Hypothalamus (tissue), 51 donors: ENCODE measurements at places on chromosomes 6 and 20.

DNA sequence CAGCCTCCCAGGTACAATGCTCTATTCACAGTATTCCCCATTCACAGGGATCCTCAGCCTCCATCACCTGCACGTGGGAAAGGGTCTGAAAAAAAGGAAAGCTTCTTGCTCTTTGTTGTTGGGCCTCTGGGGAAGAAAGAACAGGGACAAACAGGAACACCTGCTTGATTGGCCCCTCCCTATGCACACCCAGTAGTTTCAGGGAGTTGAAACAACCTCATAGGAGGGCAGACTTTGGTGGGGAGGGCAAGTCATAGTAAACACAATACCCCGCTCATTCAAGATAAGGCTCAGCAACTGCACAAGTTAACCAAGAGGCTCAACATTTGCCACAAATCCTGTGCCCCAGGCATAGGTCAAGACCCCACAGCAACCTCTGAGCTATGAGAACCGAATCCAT is 1.7 kb downstream of the GHRH start:
- DNase-seq, result no peak

- peak; percentile 12 for DNase-seq
Measured at GRCh38 chr6:151475653-151476523, 17.9 kb upstream of the CCDC170 start.

DNA sequence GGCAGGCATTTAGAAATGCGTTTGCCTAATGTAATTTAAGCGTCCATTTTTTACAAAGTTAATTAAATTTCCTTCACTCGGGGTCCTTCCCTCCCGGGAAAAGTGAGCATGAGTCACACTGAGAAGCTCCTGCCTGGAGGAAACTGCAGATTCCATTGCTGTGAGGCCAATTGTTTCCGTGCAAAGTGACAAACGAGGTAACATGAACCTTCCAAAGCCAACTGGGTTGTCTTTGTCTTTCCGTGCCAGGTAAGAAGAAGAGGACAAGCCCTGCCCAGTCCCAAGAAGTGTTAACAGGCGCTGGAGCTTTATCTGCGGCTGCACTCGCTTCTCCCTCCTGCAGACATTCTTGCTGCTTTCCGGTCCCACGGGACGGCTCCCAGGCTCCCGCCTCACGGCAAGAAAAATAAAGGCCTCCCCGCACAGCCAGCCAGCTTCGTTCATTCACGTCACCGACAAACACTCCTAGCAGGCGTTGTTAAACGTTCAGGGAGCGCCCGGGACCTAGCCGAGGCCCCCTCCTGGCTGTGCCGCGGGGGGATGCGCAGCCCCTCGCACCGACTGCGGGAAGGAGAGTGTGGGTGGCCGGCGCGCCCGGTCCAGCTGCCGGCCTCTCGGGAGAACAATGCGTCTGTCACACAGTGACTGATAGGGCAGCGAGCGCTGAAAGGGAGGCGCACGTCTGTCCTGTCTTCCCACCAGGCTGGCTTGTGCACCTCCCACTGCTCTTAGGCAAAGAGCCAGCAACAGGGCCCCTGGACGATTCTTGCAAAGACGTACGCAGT is 61.5 kb upstream of the HDDC2 start:
- peak; percentile 40 for DNase-seq

DNA sequence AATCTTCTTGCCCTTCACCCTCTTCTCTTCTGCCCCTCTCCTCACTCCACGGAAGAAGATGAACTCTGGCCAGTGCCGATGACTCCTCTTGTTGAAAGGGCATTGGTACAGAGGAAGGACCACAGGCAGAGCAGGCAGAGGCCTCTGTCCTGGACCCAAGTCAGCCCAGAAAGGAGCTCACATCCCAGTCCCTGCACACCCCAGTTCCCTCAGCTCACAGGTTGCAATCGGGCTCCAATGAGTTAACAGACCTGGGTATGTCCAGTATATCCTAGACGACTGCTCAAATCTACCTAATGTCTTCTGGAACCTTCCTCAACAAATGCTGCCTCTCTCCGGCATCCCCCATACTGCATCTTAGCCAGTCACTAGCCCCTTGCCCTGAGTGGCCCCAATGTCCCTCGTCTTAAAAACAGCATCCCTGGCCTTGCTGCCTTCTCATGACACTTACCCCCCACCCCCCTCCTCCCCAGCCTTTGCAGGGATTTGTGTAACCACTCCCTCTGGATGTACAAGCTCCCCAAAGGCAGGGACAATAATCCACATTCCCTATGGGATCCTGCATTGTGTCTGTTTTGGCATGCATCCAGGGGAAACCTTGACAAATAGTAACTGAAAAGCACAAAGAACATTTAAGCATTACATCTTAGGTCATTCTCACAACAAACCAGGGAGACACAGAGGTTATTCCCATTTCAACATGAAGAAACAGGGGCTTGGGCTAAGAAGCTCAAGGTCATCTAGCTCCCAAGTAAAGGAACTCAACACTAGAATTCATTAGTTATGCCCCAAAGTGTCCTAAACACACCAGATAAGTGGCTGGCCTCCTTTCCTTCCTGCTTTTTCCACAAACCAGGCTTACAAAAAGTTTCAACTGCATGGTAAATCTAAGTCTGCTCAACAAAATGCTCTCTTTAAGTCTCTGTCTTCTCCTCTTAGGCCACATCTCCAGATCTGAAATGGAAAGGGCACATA is 45.1 kb downstream of the TRERF1 start:
- no peak for DNase-seq

GRCh38 chr20:41407607-41408006 is 41.0 kb upstream of the EMILIN3 start:
- DNase-seq, result no peak

DNA sequence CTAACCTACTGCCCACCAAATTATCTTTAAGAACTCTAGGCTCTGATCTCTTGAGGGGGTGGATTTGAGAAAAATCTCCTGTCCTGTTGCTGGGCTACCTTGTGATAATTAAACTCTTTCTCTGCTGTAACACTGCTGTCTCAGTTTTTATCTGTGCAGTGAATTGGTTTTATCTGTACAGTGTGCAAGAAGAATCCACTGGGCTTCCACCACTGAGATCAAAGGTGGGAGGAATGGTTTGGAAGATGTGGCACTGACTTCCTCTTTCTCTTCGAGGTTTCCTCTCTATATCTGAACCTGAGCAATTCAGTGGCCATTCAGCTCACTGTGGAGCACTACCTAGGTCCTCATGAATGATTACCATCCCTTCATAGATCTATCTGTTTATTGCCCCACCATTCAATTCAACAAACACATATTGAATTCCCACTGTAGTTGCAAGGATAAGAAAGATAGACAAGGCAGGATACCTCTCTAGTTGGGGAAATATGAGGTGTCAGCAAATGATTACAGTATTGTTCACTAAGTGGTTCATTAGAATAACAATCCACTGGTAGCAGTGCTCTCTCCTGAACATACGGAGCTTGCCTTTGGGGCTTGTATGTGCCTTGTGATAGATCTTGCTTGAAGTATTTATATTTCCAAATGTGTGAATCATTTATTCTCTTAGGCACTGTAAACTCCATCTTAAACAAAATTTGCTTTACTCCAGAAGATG is 172.1 kb upstream of the ARG1 start:
- no peak for DNase-seq

GRCh38 chr6:38503032-38503773 is 136.5 kb downstream of the BTBD9 start:
- DNase-seq, result no peak

GRCh38 chr6:50585441-50586330 is 127.6 kb upstream of the TFAP2D start:
- no peak for DNase-seq

DNA sequence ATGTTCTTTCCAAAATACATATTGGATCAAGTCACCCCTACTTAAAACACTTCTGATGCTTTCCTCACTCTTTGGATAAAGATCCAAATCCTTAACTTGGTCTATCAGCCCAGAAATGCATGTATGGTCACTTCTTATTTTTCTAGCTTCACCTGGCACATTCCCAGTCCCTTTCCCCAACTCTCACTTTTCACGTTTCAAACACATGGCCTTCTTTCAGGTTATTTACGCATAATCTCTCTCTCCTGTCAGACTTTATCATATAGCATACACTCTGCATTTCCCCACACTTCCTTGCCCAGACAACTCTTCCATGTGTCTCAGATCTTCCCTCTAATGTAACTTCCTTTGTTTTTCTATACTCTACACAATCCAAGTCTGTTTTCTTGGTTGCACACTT is 12.8 kb downstream of the PHIP start:
- DNase-seq, result no peak

- no peak for DNase-seq
Measured at GRCh38 chr6:111737065-111737521, 131.4 kb upstream of the TRAF3IP2 start.

GRCh38 chr6:52976591-52977035 is 18.5 kb downstream of the GSTA4 start:
- no peak for DNase-seq

DNA sequence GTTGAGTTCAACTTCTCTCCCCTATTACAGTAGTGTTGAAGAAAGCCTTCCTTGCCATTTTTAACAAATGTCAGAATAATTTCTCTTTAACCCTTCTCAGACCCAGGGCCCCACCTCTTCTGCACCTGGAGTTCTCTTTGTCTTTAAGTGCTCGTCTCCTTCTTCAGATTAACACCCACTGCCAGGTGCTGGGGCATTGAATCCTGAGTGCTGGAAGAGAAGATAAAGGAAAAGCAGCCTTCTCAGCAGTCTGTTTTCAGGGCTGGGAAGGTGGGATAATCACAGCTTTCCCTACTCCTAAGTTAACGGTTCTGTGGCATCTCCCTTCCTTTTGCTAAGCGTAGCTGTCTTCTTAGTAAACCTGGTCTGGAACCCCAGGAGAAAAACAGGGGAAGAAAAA is 114.6 kb upstream of the TAB2 start:
- no peak for DNase-seq

GRCh38 chr20:50545126-50545525 is 34.9 kb downstream of the PTPN1 start:
- no peak for DNase-seq

- DNase-seq, result no peak
Measured at GRCh38 chr6:119446115-119446554, 96.6 kb upstream of the MAN1A1 start.

DNA sequence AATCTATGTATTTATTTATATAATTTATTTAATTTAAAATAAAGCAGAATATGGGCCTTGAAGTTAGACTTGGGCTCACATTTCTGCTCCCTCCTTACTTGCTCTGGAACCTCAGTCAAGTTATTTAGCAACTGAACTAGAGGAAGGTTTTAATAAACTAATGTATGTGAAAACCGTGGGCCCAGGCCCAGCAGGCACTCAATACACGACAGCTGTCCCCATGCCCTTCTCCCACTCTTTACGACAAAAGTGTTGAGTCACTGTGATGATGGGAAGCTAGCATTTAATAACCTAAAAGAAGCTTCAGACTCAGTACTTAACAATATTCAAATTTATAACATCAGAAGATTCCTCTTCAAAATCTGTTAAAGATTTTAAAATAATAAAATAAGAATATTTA is 46.7 kb downstream of the SERAC1 start:
- DNase-seq, result no peak

GRCh38 chr20:19761326-19761725 is 3.3 kb downstream of the RIN2 start:
- DNase-seq, result no peak

DNA sequence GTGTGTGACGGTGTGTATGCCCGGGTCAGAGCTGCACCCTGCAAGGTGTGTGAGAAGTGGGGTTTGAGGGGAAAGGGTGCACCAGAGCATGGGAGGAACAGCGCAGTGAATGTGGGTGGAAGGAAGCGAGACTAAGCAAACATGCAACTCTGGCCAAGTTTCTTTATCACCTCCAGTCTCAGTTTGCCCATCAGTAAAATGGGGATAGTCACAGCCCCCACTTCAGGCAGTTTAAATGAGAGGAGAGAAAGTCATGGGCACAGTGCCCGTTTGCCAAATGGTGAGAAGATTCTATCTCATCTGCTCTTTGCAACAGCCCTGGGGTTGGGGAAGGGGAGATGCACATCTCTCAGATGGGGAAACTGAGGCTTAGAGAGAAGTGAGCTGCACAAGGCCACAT is 12.8 kb upstream of the VSTM2L start:
- DNase-seq, result no peak

- peak; percentile 79 for DNase-seq
Measured at GRCh38 chr20:25057234-25058050, 497 bp downstream of the ACSS1 start.

GRCh38 chr6:55822815-55823214 is 52.6 kb downstream of the BMP5 start:
- no peak for DNase-seq

- DNase-seq, result no peak
Measured at GRCh38 chr20:48793776-48794175, 34.0 kb downstream of the PREX1 start.

DNA sequence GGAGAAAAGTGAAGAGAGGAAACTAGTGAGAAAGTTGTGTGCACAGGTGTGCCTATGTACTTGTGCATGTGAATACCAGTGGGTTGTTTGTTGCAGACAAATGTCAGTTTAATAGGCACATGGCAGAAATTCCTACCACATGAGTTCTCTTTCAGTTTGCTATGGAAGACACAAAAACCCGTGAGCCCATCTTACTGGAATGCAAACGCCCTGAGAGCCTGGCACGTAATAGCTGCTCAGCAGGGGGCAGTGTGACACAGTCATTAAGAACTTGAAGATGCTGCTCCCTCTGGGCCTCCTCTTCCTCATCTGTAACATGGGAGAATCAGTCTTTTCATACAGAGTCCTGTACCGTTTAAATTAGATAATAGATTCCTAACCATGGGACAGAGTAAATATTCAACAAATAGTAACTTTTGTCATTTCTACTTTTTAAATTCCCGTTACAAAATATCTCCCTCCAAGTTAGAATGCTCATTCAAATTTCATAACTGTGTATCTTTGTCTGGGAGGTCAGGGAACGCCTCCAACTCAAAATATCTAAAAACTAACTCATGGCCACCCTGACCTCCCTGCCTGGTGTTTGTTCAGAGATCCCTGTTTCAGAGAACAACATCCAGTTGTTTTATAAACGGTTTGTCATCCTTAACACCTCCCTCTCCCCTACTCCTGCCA is 802.9 kb downstream of the MAFB start:
- no peak for DNase-seq

GRCh38 chr20:32037929-32038328 is 14.1 kb upstream of the HCK start:
- no peak for DNase-seq

DNA sequence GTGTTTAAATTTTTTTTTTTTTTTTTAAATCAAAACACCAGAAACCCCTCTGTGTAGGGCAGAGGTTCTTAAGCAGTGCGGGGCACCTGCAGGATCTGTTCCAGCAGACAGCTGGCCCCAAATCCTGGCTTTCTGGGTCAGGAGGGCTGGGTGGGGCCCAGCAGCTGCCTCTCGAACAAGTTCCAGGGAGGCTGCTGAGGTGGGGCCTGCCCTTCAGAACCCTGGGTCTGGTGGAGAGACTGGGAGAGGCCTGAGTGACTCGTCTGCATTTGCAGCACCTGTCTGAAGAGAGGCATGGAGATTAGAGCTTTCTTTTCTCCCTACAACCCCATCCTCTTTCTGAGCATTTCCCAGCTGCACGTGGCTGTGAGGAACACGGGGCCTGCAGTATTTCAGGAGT is 8.4 kb downstream of the PSMG4 start:
- DNase-seq, result no peak

DNA sequence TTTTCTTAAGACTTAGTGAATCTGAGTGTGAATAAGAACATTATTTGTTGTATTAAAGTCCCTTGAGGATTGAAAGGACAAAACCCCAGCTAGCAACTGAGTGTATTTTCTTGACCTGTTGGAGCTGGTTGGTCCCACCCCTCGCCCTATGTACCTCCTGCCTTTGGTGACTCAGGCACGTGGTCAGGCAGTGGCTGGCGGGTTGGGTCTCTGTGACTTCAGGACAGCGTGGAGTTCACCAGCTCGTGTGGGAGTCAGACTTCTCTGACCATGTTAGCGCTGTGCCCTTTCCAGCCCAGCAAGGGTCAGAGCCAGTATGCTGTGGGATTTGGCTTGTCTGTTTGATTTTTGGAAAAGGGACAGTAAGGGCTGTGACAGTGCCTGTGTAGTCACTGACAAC is 93.7 kb downstream of the SSR1 start:
- DNase-seq, result no peak
